Endothelial cell (in vitro differentiated cells): ENCODE measurements at places on chromosomes 6 and 20.

DNA sequence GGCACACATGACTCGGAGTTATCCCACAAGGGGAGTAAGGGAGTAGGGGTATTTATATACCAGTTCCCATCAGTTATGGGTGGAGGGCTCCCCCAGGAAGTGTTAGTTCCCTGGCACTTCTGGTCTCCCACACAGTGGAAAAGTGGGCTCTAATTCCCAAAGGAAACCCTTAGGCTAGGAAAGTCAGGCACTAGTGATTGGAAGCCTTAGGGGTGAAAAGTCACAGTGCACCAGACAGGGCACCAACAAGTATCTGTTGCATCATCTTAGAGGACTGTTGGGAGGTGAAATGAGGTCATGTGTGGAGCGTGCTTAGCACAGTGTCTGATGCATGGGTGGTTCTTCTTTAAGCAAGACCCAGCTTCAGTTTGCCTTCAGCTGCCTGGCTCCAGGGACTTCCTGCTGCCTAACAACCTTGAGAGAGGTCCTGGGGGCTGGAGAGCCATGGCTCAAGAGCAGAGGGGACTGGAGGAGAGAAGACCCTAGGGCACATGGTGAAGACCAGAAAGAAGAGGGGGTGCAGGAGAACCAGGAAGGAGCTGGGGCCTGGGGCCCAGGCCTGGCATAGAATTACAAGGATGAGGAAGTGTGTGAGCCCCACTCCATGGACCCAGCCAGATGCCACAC, 7.5 kb upstream of the FOXP4 start:
- peaks cover 18% of the 10 kb centered on the region for H3K4me1 ChIP-seq
- no peak for DNase-seq
- H3K4me3 ChIP-seq, result no peak overlapping the region
- H3K27me3 ChIP-seq, result peaks cover 7% of the 10 kb centered on the region
- H3K36me3 ChIP-seq, result no peaks in the 10 kb centered on the region
- H3K27ac ChIP-seq, result no peak overlapping the region

GRCh38 chr6:34027445-34027936, 118.4 kb downstream of the GRM4 start:
- H3K4me1 ChIP-seq, result peaks cover 8% of the 10 kb centered on the region
- peak; percentile 86 for DNase-seq
- H3K27me3 ChIP-seq, result peaks cover 3% of the 10 kb centered on the region
- peaks cover 10% of the 10 kb centered on the region for H3K36me3 ChIP-seq
- H3K4me3 ChIP-seq, result no peak overlapping the region

DNA sequence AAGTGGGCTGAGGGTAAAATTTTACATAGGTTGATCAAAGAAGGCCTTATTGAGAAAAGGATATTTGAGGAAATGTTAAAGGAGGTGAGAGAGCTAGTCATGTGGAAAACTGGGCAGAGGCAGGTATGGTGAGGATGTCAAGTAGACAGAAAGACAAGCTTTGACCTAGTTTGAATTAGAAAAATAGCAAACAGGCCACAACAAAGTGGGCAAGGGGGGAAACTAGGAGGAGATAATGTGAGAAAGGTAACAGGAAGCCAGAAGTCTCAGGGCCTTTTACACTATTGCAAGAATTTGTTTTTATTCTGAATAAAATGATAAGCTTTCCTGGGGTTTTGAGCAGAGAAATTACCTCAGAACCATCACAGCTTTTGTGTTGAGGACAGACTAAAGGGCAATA, 115.7 kb downstream of the RWDD2A start:
- peaks cover 11% of the 10 kb centered on the region for H3K4me1 ChIP-seq
- H3K27me3 ChIP-seq, result no peaks in the 10 kb centered on the region
- H3K4me3 ChIP-seq, result no peak overlapping the region
- peaks cover 4% of the 10 kb centered on the region for H3K36me3 ChIP-seq
- DNase-seq, result no peak

GRCh38 chr20:15077733-15078250, 740.4 kb upstream of the FLRT3 start:
- H3K27ac ChIP-seq, result no peak overlapping the region
- no peaks in the 10 kb centered on the region for H3K4me1 ChIP-seq
- no peak for DNase-seq
- no peaks in the 10 kb centered on the region for H3K27me3 ChIP-seq
- H3K36me3 ChIP-seq, result no peaks in the 10 kb centered on the region

DNA sequence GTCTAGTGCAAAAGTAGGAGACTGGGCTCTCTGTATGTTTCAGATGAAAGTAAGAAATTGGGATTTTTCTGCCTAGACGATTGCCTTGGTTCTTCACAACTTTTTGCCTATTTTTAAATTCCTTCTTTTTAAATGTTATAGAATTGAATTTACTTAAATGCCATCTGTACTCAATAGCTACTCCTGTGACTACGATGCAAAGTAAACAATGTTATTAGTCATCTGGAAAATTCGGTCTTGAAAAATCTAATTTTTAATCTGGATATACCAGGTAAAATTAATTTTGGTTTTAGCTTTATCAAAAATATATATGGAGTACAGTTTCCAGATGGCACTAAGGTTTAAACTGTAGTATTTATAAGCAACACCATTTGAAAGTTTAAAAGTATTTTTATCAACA, 472.2 kb downstream of the UTRN start:
- H3K4me1 ChIP-seq, result no peaks in the 10 kb centered on the region
- no peak overlapping the region for H3K27ac ChIP-seq
- H3K4me3 ChIP-seq, result no peak overlapping the region
- DNase-seq, result no peak

- H3K27ac ChIP-seq, result no peak overlapping the region
- peaks cover 5% of the 10 kb centered on the region for H3K36me3 ChIP-seq
- peaks cover 59% of the 10 kb centered on the region for H3K4me1 ChIP-seq
- H3K4me3 ChIP-seq, result no peak overlapping the region
- peaks cover 3% of the 10 kb centered on the region for H3K27me3 ChIP-seq
These were observed 45.2 kb downstream of the PPP1R3G start for GRCh38 chr6:5130135-5130866.

DNA sequence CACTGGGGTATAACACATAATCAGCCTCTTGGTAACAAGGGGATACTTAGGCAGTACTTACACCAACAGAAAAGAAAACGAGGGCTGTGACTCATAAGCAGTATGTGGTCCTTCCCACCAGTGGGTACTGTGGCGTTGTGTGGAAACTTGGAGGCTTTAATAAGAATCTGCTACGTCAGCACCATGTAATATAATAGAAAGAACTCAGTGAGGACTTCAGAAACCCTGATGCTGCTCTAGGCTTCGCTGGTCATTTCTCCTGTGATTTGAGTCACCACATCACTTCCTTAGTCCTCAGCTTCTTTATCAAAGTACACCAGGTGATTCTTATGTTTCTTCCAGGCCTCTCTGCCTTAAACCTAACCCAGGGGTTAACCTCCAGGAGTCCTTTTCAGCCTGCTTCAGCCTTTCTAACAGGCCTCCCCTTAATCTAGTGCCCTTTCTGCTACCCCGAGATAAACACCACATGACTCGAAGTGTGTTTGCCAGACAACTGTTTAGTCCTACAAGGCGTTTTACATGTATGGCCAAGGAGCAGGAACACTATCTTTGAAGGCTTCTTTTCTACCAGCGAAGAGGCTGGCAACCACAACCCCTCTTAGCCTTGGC, 68.5 kb downstream of the FYN start:
- peaks cover 51% of the 10 kb centered on the region for H3K4me1 ChIP-seq
- peaks cover 35% of the 10 kb centered on the region for H3K36me3 ChIP-seq

DNA sequence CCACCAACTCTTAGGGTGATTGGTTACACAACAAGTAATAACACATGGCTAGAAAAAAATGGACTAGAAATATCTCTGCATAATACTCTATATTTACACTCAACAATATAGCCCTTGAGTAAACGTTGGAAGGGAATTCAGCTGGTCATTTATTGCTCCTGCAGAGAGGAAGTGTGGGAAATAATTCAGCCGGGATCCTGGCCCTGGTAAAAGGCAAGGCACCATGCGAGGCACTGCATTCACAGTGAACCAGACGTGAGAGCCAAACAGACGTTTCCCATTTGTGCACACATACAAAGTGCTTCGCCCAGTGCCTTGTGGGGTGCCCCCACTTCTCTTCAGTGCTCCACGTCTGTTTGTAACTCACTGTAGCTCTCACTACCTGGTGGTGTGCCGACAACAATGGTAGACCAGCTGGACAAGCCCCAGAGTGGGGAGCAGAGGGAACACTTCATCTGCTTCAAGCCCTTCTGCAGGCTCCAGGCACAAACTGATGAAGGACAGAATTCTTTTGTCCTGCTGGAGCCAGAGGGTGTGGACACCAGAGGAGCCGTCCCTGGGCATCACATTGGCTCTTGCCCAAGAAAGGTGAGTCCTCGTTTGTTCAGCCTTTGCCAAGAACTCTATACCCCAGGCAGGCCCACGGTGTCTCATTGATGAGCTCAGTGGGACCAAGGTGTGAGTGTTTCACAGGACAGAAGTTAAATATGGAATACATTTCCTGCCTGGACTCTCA, 18.8 kb downstream of the SYNDIG1 start:
- H3K27me3 ChIP-seq, result peaks cover 2% of the 10 kb centered on the region
- H3K27ac ChIP-seq, result no peak overlapping the region
- DNase-seq, result no peak
- H3K36me3 ChIP-seq, result peaks cover 12% of the 10 kb centered on the region
- peaks cover 12% of the 10 kb centered on the region for H3K4me1 ChIP-seq
